ENCODE measurements at places on chromosomes 6 and 20. TPM values are rescaled to one million over a fixed set of nuclear protein-coding genes. Genes with fewer than 3 reads are reported as not detected.

MYB gene
- total RNA-seq, result 82.8 TPM

DNA sequence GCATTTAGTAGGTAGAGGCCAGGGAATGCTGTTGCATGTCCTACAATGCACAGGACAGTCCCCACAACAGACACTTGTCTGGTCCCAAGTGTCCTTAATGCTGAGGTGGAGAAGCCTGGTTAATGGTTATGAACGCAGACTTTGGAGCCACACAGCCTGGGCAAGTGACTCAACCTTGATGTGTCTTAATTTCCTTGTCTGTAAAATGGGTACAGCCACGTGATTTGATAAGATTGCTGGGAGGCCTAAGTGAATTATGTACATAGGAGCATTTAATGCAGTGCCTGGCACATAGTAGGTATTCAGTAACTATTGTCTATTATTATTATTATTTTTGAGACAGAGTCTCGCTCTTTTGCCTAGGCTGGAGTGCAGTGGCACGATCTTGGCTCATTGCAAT, 11.4 kb downstream of the KCNG1 start:
- no peak for DNase-seq

PACSIN1 gene
- total RNA-seq, result 1.9 TPM

ZSCAN23 gene
- total RNA-seq, result 2.0 TPM

DNA sequence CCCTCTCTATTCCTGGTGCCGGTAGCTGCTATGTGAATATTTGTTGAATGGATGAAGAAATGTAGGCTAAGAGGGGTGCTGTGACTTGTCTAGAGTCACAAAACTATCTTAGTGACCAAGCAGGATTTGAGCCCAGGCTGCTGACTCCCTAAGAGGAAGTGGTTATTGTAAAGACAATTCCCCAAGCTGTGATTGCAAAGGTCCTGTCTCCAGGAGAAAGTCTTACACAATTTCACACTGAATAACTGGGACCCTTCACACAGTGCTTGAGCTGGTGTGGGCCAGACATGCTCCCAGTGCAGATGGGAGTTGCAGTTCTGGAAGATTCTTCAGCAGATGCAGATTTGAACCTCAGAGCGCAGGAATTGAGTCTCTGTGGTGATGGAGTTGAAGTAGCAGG, 38.1 kb downstream of the IYD start:
- DNase-seq, result no peak

SLC35D3 gene
- 0.19 TPM for total RNA-seq

GRCh38 chr6:34884996-34885395, 2.8 kb downstream of the TAF11 start:
- DNase-seq, result no peak

ZNF322 gene
- total RNA-seq, result 17.1 TPM

GRCh38 chr6:170454512-170455285, 98.4 kb downstream of the PSMB1 start:
- no peak for DNase-seq

Measured in mucosa of descending colon (tissue), 3 donors.